ENCODE measurements at places on chromosomes 1 and 21.

GRCh38 chr1:34262023-34262853 lies 85.5 kb downstream of the C1orf94 start:
- DNase-seq = no peak

GRCh38 chr1:66416295-66416694 lies 117.7 kb upstream of the SGIP1 start:
- peak; percentile 93 for DNase-seq

DNA sequence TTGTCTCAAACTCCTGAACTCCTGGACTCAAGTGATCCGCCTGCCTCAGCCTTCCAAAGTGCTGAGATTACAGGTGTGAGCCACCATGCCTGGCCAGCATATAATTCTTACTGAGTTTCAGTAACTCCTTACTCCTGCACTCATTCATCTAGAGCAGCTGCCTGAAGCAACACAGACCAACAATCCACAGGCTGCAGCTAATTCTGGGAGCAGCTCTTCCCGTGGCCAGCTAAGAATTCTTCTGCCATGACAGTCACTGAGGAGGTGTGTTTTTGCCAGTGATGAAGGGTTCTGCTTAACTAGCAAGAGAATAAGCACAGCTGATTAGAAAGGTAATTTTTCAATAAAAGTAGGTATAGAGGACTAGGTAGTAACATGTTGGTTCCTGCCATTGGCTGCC lies 5.4 kb downstream of the VTCN1 start:
- DNase-seq = no peak

DNA sequence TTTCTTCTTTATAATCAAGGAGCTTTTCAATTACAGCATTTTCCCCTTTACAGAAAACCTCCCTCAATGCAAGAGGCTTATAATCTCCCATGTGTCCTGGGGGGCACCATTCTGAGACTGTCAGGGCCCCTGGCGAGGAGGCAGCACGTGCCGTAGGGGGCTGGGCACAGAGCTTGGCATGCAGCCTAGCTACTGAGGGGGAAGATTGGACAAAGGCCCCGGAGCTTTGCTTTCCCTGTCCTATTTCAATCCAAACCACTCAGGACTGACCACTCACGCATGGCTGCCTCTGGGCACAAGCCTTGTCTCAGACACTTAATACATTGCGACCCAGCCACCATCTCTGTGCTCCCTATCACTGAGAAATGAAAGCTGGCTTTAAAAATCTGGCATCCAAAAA lies 2.8 kb upstream of the RAP1GAP start:
- no peak for DNase-seq

- no peak for DNase-seq
These were observed 618.6 kb downstream of the RWDD3 start for GRCh38 chr1:95852483-95853070.

DNA sequence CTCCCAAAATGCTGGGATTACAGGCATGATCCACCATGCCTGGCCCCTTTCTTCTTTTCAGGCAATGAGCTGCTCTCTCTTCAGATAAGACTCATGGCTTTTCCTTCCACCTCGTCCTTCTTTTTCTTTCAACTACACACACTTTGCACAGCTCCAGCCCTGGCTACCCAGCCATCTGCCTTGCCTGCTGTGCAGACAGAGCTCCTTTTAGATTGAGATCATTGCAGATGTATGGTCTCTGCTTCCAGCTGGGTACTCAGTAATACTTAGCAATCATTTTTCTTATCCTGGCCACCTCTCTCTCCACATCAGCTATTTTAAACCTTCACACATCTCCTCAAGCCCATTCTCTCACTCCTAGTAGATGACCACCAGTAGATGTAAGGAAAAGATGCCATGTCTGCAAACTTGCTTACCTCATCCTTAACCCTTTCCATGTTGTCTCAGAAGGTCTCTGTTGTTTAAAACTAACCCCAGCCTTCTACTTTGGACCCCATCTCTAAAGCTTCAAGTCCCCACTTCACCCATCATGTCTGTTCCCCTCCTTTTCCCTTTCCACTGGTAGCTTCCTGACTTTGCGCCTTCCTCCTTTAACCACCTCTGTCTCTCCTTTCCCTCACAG lies 7.3 kb downstream of the RAB4A start:
- DNase-seq = no peak

DNA sequence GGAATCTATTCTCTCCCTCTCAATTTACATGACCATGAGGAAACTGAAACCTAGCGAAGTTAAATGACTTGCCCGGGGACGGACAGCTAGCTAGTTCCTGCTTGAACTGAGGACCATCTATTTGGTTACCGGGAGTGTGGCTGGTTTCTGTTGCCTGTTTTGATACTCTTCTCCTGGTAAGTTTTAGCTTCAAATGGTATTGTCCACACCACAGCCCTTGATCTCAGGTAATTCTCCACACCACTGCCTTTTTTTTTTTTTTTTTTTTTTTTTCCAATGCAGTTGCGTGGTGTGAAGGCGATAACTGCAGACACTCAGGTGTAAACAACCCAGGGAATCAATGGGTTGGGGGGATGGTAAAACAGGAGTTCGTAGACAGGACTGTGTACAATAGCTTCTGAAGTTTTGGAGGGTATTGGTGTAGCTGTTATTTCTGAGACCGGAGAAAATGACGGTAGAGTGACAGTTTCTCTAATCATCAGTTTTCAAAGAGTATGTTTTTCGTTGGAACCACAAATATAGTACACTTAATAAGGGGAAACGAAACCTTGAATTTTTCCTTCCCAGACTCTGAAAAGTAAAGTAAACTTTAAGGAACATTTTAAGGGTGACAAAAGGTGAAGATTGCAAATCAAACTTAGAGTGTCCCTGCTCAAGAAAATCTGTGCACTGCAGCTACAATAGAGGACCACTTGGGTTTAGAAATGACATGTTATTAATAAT lies 125.3 kb upstream of the CACYBP start:
- DNase-seq = peak; percentile 87

DNA sequence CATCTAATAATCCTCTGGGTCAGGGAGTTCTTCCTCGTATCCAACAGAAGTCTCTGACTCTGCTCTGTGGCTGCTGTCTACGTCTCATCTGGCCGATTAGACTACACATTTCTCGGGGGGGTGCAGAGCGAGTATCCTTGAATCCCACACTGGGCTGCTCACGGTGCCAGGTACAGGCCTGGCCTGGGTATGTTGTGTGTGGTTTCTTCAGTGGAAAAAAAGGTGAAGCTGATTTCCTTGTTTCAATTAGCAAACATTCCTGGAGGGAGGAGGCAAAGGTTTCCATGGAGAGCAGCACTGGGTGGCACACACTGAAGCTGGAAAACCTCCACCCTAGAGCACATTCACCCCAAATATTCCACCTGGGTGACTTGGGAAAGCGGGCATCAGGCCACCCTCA lies 2.0 kb upstream of the RAB7B start:
- DNase-seq = no peak

DNA sequence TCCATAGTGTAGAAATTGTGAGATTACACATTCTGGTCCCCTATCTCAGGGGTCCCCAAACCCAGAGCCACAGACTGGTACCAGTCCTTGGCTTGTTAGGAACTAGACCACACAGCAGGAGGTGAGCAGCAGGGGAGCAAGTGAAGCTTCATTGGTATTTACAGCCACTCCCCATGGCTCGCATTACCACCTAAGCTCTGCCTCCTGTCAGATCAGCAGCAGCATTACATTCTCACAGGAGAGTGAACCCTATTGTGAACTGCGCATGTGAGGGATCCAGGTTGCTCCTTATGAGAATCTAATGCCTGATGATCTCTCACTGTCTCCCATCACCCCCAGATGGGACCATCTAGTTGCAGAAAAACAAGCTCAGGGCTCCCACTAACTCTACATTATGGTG lies 229.7 kb upstream of the IRF2BP2 start:
- no peak for DNase-seq

DNA sequence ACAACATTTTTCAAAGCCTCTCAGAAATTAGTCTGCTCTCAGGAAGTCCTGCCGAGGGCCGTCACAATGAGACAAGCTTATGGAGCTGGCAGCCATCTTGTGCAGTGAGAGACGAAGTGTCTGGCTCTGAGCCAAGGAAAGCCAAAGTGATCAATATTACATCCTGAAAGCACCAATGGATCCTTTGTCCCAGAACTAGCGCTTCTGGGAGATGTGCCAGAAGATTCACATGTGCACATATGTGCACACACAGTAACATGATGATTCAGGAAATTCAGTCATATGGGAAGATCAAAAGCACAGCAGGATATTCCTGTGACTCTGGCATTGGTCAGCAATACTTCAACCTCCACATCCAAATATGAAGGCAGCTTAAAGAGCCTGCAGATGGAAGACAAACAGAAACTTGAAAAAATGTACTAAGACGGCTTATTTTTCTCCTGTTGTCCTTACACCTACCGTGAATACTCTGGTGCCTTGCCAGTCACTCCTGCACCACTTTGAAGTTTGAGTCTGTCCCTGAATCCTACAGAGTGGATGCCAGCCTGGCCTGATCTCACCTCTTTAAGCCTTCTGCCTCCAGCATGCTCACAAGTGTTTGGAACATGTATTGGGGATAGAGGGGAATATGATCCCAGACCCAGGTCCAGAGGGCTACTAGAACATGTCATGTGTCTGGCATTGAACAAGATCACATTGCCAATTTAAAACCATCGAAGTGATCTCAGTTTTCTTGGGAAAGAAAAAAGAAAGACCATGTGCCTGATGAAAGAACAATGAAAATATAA lies 44.5 kb upstream of the PRRX1 start:
- no peak for DNase-seq

DNA sequence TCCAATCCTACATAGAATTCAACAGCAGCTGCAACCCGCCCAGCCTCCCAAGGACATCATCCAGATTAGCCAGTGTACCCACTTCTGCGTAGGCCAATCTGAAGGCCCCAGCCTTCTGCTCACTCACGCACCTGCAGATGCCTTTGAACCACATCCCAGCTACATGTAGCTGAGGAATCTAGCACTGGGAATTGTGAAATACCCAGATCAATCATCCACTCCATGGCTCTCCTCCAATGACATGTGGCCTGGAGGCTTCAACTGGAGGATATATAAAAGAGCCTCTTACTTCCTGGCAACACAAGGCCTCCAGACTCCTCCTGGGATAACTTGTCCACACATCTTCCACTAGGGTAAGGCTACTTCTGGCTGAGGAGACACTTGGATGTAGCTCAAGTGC lies at the start of gene LCE6A:
LCE6A (plus strand) TSS at position 301 of the 400 bp plus-strand sequence. CDS start 665 bp downstream, outside the sequence.
- DNase-seq = no peak

DNA sequence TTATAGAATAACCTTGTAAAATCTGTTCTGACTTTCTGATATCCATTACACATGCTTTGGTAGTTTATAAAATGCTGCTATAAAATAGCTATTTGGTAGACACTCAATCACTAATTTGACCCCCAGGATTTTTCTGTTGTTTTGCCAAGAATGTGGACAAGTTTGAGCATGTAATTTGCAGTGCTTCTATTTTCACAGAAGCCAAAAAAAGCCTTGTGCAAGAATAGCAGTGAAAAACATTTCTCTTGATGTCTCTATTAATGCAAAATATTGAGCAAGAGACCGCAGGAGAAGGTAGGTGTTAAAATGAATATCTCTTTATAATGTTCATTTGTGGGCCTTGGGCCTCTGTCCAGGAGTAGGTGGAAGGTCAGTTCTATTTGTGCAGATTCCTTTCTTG lies 22.5 kb downstream of the MAP3K7CL start:
- no peak for DNase-seq

- DNase-seq = peak; percentile 80
These were observed 2.3 kb downstream of the FGR start for GRCh38 chr1:27632387-27633297.

DNA sequence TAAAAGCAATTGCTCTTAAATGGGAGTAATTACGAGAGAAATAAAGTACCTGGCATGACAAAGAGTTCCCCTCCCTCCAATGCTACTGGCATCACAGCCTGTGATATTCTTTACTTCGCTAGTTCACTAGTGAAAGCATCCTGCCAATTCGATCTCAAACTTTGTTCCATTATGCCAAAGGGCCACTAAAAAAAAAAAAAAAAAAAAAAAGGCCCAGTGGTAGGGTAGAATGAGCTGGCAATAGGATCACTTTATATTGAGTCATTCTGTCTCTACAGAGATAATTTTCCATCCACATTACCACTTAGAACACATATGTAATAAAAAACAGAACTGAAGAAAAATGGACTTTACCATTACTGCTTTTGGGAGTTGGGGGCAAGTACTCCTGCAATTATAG lies 11.2 kb downstream of the PUM1 start:
- peak; percentile 7 for DNase-seq

- peak; percentile 27 for DNase-seq
These were observed 30.7 kb upstream of the CD34 start for GRCh38 chr1:207941665-207942064.

DNA sequence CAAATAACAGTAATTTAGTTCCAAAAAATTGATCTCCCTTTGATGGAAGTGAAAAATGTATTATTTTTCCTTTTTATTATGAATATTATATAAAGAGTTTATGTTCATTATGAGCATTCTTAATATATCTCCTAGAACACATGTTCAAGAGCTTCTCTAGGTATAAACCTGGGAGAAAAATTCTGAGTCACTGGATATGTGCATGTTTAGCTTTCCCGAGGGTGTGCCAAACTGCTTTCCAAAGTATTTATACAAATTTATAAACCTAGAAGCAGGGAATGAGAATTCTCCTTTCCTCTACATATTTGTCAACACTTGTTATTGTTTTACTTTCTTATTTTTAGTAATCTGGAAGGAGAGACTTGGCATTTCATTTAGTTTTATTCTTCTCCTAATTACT lies 25.0 kb downstream of the XCL2 start:
- no peak for DNase-seq

GRCh38 chr1:164801791-164802502 lies 243.0 kb downstream of the PBX1 start:
- DNase-seq = no peak

DNA sequence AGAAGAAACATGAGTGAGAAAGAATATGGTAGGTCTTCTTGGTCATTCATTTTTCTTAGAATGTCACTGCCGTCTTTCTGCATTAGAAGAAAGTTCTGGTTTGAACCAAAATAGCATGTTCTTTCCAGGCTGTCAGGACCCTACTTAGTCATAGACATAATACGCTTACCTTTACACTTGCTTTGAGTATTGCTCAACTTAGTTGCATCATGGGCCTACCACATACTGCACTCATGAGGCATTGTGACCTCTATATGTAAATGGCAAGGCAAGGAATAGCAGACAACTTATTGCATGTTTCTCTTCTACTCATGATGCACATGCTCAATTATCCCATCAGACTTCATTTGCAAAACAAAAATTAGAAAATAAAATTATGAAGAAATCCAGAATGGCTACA lies 415.0 kb downstream of the HLX start:
- DNase-seq = no peak

GRCh38 chr1:227557962-227558725 lies 5.2 kb upstream of the ZNF678 start:
- no peak for DNase-seq

GRCh38 chr1:87766737-87767136 lies 438.1 kb downstream of the LMO4 start:
- DNase-seq = no peak

GRCh38 chr1:219534991-219535390 lies 77.9 kb downstream of the ZC3H11B start:
- DNase-seq = no peak
